ENCODE measurements at places on chromosomes 12 and 14.

GRCh38 chr14:35254736-35255135 is 37.4 kb upstream of the PSMA6 start:
- no peak for DNase-seq

DNA sequence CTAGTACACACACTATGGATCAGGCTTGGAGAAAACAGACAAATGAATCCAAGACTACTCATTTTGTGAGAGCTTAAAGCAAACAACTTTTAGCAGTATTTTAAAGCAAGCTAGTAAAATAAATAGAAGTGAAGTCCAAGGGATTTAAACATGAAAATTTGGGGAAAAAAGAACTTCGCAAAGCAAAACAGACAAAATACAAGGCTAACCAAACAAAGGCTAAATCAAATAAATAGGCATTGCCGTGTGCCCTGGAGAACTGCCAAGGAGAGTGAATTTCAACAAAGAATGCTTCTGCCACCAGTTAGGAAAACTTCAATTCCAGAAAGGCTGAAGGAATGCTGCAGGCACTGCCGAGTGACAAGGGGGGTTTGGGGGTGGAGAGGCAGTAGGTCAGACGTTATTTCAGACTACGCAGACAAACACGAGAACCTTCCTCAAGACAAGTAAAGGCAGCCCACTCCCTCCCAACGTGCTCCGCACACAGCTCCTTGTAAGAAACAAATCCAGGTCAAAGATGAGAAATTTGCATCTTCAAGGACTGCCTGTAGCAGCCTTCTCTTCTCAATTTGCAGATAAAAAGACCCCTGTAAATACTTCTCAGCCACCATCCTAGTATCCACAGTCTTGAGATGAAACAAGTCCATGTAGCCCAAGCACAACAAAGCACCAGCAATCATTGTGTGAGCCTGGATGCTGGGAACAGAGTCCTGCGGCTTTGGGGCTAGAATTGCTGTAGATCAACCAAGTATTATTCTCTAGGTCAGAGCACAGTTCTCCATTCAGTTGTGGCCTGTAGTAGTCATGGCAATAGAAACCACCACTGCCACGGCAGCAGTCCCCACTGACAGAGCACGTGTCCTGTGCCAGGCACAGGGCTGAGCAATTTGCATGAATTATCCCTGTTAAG is 43.3 kb downstream of the EFCAB11 start:
- DNase-seq = peak; percentile 3

DNA sequence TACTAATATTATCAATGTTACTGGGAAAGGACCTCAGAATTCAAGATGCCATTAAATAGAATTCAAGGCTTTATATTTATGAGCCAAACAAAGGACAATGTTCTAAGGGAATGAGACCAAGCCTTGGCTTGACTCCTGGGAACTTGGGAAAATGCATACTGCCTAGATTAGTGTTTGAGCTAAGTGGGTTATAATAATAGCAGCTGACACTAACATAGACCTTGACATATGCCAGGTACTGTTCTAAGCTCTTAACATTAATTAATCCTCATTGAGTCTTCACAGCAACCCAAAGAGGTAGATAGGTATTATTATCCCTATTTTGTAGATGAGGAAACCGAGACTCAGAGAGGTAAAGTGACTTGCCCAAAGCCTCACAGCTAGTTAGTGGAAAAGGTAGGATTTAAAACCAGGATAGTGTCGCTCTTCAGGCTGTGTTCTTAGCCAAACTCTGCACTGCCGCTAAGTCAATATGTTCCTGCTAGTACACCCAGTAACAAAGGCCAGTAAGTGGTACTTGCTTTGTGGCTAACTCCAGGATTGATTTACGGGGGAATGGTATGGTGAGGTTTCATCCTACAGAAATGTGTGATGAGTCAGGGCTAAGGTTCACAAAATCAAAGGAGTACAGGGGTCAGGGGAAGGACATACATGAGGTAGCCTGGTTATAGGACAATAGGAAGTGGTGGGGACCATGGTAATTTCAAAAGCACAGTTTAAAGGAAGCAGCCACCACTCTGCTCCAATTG is 35.8 kb upstream of the PRKAB1 start:
- no peak for DNase-seq

GRCh38 chr14:24712374-24712773 is 78.4 kb upstream of the GZMB start:
- no peak for DNase-seq

DNA sequence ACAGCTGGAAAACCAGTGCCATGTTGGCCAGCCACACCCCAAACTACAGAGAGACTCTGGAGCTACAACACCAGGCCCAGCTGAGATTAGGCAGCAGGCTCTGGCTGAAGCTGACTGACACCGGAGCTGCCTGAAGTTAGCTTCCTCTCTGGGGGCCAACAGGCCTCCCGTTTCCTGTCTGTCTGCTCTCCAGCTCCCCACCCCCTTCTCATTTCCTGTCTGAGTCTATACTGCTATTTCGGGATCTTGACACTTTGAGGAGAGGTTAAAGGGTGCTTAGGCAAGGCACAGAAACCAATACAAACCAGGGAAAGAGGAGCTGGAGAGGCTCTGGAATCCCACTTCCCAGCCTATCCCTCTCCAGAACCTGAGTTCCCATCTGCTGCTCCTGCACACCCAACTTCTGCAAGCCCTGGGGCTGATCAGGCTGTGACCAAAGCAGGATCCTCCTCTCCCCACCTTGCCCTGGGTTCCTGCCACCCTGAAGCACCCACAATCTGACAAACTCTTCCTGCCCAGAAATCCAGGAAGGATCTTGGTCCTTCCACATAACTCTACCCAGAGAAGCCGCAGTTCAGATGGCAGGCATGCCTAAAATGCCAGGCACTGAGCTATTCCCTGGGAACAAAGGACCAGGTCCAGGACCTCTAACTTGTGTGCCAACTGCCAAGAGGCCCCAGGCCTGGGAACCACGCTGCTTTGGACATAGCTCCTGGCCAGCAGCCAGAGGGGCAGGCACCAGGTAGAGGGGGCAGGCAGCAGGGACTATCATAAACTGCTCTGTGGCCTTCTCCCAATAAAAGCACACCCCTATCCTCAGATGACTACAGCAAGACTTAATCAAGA is 39.9 kb downstream of the PRPF40B start:
- DNase-seq = no peak

DNA sequence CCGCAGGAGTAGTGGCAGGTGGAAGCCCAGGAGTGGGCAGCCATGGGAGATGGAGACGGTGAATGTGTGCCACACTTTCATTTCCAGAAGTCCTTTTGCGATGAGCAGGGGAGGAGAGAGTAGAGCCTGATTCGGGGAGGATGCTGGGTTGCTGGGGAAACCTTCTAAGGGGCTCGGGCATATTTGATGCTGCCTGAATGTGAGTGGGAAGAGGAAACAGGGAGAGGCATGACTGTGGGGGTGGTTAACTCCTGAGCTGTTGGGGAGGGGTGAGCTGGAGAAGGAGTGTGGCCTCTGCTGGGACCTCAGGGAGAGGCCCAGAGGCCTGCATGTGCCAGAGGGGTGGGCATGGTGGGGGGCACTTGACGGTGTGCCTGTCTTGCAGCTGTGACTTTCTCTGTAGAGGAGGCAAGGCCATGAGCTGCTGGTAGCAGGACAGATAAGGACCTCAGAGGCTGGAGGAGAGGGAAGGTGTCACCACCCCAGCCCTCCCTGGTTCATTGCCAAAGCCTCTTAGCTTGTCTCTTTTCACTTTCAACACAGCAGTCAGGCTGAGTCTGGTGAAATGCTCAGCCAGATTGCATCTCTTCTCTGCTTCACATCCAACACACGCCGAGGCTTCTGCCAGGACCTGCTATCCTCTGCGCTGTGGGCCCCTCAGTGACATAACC is 11.4 kb downstream of the GLT1D1 start:
- no peak for DNase-seq

- DNase-seq = no peak
These were observed 25.3 kb downstream of the LRIG3 start for GRCh38 chr12:58895053-58895452.

Measured in neural crest cell (in vitro differentiated cells).